B cell (primary cell): ENCODE measurements at places on chromosomes 13 and 19. TPM values are rescaled to one million over a fixed set of nuclear protein-coding genes. Genes with fewer than 3 reads are reported as not detected.
A peak's percentile ranks its signal among the peaks of the same experiment; 100 is the strongest.

The ASF1B gene
- 1.1 and 1.9 TPM in 2 replicates for polyA plus RNA-seq

The ALOX5AP gene
- 68.9 and 81.4 TPM in 2 replicates for polyA plus RNA-seq

The TNNT1 gene
- polyA plus RNA-seq: not detected in 2 replicates

The ZNF675 gene
- 15.9 and 16.8 TPM in 2 replicates for polyA plus RNA-seq

The ZNF790 gene
- 1.1 and 2.0 TPM in 2 replicates for polyA plus RNA-seq

The FPR2 gene
- 0.04 TPM in 1 of 2 replicates, not detected in the other for polyA plus RNA-seq

The PGLYRP2 gene
- polyA plus RNA-seq: not detected in 2 replicates

DNA sequence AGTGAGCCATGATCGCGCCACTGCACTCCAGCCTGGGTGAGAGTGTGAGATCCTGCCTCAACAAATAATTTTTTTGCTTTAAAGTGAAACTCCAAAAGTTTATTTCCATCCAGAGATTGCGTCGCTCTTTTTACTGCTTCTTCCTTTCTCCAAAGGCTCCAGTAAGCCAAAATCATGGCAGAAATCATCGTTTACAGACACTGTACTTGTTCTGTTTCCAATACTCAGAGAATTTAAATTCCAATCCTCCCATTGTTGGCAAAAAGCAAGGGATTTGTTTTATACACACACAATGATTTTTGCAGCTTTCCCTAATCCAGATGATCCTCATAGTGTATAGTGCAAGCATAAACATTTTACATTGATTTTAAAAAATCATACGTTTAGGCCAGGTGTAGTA lies 15.3 kb downstream of the FBXO27 start:
- no peak for DNase-seq

DNA sequence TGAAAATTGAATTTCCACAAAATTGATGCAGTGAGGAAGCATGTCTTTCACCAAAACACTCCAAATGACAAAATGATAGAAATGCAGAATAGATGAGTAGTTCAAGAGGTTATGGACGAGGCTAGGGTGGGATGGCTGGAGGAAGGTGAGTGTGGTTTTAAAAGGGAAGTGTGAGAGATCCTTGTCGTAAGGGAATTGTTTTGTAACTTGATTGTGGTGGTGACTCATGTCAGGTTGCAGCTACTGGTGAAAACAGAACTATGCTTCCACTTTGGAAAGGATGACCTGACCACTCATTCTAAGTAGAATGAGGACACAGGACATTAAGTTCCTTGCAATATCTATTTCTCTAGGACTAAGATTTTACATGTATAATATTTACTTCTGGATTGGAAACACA lies 345.7 kb downstream of the MTUS2 start:
- no peak for DNase-seq

- no peak for DNase-seq
These were observed 25.7 kb upstream of the TPP2 start for GRCh38 chr13:102571075-102571474.

DNA sequence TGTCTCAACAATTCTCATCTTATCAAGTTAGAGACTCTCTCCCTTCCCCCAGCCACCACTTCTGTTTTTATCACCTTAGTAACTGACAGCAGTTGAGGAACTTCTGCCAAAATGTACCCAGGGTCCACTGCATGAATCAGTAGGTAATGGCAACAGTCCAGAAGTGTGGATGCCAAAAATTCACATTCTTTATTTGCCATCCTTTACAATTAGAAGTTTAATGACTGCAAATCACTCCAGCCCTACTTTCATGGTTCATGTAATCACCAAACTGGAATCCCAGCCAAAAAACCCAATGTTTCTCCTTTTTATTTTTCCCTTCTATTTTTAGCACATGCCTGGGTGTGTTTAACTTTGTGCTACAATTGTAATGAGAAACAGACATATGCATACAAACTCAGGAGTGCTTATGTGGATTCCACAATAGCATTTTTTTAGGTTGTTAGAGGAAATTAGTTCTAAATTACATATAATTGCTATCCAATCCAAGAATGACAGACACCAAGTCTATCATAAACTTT lies 243.5 kb downstream of the RGCC start:
- no peak for DNase-seq

GRCh38 chr13:50410921-50411746 lies 395.9 kb downstream of the KCNRG start:
- no peak for DNase-seq

DNA sequence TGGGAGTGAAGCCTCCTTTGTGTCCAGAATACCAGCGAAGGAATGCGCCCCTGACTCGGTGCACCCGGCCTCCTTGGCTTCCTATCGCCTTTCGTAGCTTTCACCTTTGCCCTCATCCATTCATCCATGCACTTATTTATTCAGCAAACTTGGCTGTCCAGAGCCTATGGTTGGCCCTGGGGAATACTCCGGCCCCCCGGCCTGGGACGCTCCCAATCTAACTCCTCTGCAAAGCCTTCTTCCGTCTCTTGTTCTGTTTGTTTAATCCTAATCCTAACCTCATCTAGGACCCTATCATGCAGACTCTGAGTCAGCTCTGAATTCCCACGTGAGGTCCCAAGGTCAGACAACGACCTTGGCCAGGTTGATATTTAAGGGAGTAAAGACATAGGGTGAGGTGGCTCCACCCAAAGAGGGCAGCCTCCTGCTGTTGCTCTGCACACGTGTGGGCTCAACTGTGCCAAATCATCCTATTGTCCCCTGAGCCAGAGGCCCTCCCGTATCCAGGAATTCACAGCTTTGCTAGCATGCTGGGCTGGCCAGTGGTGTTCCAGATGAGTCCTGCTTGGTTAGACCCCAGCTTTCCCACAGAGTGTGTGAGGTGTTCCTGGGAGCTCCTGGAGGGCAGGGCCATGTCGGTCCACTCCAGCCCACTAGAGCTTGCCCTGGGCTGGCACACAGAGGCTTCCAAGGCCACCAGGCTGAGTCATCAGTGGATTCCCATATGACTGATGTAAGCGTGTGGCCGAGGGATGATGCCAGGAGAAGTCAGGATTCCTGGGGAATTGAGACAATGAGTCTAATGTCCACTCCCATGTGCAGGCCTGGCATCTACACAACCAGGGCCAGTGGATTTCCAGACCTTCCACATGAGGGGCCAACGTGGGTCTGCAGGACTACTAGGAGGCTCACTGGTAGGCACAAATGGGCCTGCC lies 6.5 kb upstream of the CCNE1 start:
- DNase-seq: no peak

DNA sequence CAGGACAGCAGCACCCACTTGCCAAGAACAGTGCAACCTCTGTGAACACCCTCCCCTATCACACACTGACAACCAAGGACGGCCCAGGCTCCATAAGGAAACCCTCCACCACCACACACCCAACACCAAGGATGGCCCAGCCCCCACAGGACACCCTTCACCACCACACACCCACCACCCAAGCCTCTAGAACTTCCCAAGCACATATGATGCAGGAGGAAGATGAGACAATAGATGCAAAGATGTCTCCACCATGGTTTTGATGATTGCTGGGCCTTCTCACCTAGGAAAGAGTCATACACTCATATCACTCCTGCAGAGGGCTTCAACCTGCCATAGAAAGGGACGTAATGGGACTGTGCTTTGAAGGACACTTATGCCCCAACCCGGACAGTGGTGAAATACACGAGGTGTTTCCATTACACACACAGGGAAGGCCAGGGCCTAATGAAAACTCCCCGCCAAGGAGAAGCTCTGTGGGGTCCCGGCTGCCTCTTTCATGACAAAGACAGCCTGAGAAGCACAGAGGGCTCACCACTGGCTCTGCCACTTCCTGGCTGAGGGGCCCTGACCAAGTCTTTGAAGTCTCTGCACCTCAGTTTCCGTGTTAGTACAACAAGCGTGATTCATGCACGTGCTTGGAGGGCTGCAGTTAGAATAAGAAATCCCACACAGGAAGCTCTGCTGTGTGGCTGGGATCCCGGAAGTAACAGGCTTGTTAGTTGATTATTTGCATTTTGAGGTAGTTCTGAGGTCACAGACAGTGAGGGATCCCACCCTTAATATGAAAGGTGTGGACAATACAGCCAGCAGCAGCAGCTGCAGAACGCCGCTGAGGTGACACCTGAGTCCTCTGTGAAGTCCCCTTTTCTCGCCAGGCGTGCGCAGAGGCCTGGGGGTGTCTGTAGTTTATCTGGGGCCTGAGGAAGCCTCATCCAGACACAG lies 61.9 kb upstream of the ATP12A start:
- DNase-seq: peak; percentile 75

- peak; percentile 78 for DNase-seq
These were observed 99.2 kb downstream of the SLC7A1 start for GRCh38 chr13:29496241-29496712.

GRCh38 chr19:35041548-35042055 lies at the start of gene HPN:
Gene HPN (plus strand): TSS chr19:35041721. CDS start chr19:35042507, 786 bp downstream.
- no peak for DNase-seq

GRCh38 chr13:30908416-30908980 lies 2.4 kb downstream of the MEDAG start:
- no peak for DNase-seq
